ENCODE measurements at places on chromosomes 4 and X.

DNA sequence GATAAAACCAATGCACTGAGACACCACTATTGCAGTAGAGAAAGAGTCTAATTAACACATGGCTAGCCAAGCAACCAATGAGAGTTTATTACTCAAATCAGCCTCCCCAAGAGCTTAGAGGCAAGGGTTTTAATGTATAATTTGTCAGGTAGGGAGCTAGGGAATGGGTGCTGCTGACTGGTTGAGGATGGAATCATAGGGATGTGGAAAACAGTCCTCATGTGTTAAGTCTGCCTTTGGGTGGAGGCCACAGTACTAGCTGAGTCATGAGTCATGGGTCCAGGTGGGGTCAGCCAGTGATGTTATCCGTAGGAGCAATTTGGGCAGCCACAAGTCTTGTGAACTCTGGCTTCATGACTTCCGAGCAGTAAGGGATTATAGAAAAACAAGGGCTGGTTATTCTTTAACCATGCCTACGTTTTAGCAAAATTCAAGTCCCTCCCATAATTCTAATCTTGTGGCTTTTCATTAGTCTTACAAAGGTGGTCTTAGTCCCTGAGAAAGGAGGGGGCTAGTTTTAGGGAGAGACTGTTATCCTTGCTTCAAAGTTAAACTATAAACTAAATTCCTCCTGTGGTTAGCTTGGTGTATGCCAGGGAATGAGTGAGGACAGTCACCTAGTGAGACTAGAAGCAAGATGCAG is 25.1 kb upstream of the PLAC8 start:
- no peak for DNase-seq

- DNase-seq, result no peak
These were observed 22.4 kb downstream of the TMEM33 start for GRCh38 chr4:41957634-41958033.

- DNase-seq, result no peak
These were observed 87.5 kb downstream of the SNX25 start for GRCh38 chr4:185296665-185297460.

DNA sequence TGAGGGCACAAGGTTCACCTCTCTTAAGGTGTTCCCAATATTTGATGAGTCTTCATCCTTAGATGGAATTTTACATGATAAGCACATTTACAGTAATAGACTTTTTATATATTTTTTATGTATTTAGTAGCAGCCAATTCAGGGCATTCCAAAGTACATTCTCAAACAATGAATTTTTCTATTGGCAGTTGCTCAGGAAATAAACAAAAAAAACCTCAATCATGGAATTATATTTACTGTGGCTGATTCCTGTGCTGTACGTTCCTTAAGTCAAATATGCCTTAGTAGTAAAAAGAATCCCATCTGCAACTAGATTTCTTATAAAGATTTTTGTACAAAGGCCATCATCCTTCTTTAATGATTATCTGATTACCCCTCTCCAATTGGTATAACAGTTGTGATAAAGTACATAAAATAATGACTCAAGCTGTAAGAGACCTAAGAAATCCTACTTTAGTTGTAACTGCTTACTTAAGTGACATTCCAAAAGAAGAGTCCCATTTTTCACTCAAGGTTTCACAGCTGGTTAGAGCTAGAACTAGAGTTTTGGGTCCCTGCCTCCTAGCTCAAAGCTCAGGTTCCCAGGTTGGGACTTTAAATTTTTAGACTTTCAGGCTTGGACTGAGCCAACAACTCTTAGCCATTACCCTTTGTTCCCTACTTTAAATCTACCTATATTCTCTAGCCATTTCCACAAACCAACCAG is 152.7 kb downstream of the FHIP1A start:
- DNase-seq, result peak; percentile 21

DNA sequence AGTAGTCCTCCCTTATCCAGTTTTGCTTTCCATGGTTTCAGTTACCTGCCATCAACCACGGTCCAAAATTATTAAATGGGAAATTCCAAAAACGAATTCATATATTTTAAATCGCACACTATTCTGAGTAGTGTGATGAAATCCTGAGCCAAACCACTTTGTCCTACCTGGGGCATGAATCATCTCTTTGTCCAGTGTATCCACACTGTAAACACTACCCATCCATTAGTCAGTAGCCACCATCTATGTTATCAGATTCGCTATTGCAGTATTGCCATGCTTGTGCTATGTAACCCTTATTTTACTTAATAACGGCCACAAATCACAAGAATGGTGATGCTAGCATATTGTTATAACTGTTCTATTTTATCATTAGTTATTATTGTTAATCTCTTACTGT is 704.6 kb downstream of the SMARCA1 start:
- DNase-seq, result no peak

GRCh38 chr4:2378401-2378800 is 40.0 kb downstream of the ZFYVE28 start:
- DNase-seq, result no peak

GRCh38 chrX:149521438-149521837 is 16.3 kb upstream of the IDS start:
- no peak for DNase-seq

GRCh38 chr4:99574530-99575324 is at the start of gene MTTP:
MTTP (plus strand) TSS chr4:99574824; CDS start chr4:99574910, 86 bp downstream.
- no peak for DNase-seq

GRCh38 chrX:111652719-111653118 is 28.3 kb upstream of the ALG13 start:
- no peak for DNase-seq

- no peak for DNase-seq
These were observed 16.9 kb upstream of the ANOS1 start for GRCh38 chrX:8748855-8749254.

DNA sequence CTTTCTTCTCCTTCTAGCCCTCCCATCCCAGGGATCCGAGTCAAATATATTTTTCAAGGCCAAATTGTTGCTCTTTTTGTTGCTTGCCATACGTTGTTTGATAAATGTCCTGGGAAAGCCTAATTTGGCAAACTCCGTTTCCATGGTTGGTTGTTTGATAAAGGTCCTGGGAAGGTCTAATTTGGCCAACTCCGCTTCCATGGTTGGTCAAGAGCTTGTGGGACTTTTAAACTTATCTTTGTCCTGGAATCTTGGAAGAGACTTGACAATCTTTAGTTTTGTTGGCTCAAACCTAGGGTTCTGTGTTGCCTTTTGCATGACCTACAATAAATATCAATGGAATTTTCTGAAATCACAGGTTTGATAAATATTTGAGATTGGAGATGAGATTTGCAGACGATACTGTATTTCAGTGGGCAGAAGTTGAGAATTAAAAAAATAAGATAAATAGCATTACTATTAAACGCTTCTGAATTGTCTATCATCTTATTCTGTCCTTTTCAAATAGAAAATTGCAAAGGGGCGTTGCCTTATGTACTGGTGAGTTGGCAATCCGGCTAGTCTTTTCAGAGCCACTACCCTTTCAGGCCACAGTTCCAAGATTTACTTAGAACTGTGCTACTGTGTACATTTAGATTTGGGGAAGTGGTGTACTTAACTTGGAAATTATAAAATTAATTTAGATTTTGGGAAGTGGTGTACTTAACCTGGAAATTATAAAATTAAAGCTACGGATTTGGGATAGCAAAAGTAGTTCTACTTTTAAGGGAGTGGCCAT is 804 bp downstream of the OSTC start:
- DNase-seq, result peak; percentile 28

GRCh38 chr4:155742310-155743015 is 16.4 kb upstream of the GUCY1B1 start:
- DNase-seq, result no peak

GRCh38 chr4:41728573-41728913 is 20.0 kb downstream of the PHOX2B start:
- DNase-seq, result no peak

DNA sequence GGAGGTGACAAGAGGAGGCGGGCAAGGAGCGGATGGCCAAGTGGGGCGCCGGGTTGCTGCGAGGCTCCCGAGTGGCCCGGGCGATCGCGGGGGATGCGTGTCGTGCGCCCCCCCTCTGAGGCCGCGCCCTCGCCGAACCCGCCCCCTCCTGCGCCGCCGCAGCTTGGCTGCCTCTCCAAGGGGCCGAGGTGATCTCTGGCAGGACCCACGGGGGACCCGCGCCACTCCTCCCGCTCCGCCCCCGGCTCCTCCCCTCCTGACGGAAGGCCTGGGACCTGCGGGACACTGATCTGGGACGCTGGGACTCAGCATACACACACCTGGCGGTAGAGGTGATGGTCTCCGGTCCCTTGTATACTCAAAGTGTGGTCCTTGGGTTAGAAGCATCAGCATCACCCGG is 21.9 kb upstream of the FAM47C start:
- no peak for DNase-seq

DNA sequence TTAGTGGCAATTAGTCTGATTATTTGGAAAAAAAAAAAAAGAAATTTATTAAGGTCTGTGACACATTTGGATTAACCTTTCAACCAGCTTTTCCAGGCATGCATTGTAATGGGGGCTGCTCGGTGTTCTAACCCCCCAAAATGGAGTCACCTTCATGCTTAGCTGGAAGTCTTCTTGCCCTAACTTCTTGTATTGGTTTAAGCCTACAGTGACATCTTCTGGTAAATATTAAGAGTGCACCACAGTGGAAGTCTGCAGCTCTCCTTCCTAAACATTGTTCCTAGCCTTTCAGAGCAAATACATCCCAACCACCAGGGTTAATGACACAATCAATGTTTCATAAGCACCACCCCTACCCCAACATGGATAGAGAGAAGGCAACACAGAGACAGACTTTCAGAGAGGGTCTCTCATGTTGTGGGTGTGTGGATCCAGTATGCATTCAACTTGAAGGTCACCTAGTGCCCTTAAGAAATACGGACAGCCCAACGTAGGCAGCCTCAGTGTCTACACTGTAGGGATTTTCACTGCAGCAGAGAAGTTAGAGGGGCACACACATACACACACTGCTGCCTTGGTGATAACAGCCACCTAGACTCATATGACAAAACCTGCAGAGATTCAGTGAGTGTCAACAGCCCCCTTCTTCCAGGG is 142.9 kb upstream of the MBNL3 start:
- no peak for DNase-seq

DNA sequence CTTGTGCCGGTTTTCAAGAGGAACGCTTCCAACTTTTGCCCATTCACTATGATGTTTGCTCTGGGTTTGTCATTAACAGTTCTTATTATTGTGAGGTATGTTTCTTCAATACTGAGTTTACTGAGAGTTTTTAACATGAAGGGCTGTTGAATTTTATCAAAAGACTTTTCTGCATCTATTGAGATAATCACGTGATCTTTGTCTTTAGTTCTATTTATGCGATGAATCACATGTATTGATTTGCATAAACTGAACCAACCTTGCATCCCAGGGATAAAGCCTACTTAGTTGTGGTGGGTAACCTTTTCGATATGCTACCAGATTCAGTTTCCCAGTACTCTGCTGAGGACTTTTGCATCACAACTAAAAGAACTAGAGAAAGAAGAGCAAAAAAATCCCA is 318.0 kb downstream of the GASK1B start:
- DNase-seq, result no peak

GRCh38 chrX:136275553-136275952 is 24.4 kb upstream of the MAP7D3 start:
- no peak for DNase-seq

GRCh38 chr4:30808276-30808675 is 88.1 kb downstream of the PCDH7 start:
- DNase-seq, result no peak

DNA sequence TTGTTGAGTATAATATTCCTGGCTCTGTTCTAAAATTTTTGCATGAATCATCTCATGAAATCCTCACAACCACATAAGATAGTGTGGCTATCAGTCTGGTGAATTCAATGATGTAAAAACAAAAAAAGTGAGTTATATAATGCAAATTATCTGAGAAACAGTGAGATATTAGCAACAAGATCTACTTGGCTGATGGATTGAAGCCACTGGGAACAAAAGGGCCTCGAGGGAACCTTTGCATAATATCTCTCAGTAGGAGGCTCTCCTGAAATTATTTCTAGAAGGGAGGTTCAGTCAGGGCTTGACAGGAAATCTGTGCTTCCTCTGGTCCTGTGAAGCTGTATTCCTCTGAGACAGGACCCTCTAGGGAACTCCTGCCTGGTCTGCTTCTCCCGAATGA is 30.1 kb upstream of the NUP54 start:
- DNase-seq, result no peak

GRCh38 chr4:108854786-108855185 is 91.9 kb upstream of the ETNPPL start:
- no peak for DNase-seq

GRCh38 chrX:41421071-41421729 is 25.9 kb upstream of the NYX start:
- DNase-seq, result no peak

DNA sequence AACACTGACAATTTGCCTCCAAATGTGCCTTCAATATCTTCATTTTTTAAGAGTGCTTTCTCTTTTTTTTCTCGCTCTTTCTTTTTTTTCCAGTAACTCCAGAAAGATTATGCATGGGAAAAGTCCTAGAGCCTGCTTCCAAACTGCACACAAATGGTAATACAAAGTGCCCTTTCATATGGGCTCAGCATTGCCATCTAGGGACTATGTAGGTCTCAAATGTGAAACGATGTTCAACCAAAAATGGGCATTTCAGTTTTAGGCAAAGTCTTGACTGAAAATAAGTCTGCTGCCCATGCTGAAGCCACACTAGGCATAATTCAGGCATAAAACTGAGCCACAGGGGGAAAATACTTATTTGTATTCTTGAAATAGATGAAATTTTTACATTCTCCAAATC is 65.6 kb downstream of the SYNPO2 start:
- DNase-seq, result no peak

GRCh38 chr4:54289316-54289715 is 60.2 kb downstream of the PDGFRA start:
- DNase-seq, result no peak

DNA sequence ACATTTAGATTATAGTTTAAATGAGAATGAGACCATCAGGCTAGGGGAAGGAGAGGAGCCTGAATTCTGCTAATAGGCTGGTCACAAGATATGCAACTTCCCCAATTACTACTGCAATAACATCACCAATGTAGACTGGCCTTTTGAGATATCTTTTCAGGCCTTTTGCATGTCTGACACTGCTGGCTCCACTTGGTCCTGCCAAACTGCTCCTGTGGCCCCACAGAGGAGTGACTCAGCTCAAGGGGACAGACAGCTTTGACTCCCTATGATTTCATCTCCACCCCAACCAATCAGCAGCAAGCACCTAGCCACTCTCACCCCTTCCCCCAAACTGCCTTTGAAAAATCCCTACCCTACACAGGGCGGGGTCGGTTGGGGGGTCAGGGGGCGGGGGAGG is 22.8 kb downstream of the GPRIN3 start:
- no peak for DNase-seq

DNA sequence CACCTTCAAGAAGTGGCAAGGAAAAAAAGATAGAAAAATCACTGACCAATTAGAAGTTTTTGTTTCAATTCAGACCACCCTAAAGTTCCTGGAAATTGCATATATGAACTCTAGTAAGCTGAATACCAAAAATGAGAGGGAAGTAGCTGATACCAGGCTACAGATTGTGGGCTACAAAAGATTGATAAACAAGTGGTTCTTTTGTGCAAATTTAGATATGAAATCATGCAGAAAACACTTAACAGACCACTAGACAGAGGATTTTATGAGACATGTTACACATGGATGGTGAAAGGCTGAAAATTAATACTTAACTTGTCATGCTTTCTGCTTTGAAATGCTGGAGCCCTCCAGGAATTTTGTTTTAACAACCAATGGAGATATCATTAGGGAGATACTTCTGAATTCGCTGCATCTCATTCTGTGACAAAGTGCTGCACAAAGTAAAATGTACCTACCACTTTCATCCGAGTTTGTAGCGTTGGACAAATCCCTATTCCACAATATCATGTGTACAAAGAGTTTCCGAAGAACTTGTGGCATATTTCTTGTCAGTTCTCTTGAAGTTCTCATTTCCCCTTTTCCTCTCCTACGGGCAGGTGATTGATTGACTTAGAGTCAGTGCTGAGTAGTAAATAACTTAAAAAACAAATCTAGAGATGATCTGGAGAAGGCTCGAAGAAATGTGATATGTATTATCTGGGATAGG is 235.0 kb downstream of the PALLD start:
- no peak for DNase-seq
